Caki2 (cell line): ENCODE measurements at places on chromosomes 4 and X. TPM values are rescaled to one million over a fixed set of nuclear protein-coding genes. Genes with fewer than 3 reads are reported as not detected.

Gene ALB
- total RNA-seq, result not detected in 2 replicates

Gene ASMT
- not detected in 2 replicates for total RNA-seq

Gene CT45A10
- not detected in 2 replicates for total RNA-seq

Gene RHOXF1
- not detected in 2 replicates for total RNA-seq

Gene CRLF2
- 0.34 TPM in 1 of 2 replicates, not detected in the other for total RNA-seq

Gene AFM
- total RNA-seq, result not detected in 2 replicates

Gene DNAAF6
- total RNA-seq, result not detected in 2 replicates

Gene CSAG3
- not detected in 2 replicates for total RNA-seq

- no peak for DNase-seq
These were observed 28.6 kb downstream of the DAPP1 start for GRCh38 chr4:99845179-99845578.

GRCh38 chr4:1010395-1011021 lies 918 bp upstream of the FGFRL1 start:
- DNase-seq, result peak; percentile 63

GRCh38 chrX:101693476-101693875 lies 33.8 kb upstream of the ARMCX2 start:
- no peak for DNase-seq

GRCh38 chr4:96227515-96227914 lies 387.6 kb downstream of the PDHA2 start:
- no peak for DNase-seq

DNA sequence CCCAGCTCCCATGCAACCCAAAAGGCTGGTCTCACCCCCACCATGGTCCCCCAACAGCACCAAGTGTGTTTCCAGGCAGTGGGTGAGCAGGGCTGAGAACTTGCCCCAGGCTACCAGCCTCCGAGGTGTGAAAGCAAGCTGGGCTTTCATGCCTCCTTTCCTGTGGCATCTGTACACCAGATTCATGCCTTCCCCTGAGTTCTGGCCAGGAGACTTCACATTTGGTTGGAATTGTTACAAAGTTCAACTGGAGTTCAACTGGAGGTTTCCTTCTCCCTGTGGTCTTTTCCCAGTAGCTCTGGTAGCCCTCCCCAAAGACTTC lies 77.6 kb upstream of the RAB40AL start:
- DNase-seq, result no peak

DNA sequence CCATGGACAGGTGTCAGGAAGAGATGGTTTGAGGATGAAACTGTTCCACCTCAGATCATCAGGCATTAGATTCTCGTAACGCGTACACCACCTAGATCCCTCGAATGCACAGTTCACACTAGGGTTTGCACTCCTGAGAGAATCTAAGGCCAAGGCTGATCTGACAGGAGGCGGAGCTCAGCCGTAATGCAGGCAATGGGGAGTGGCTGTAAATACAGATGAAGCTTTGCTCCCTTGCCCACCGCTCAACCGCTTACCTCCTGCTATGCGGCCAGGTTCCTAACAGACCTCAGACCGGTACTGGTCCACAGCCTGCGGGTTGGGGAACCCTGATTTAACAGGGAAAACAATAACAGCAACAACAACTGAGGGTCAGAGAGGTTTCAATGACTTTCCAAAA lies 2.0 kb upstream of the TEC start:
- no peak for DNase-seq
